RPMI8226 (cell line): ENCODE measurements at places on chromosomes 1 and 21.

- no peak for DNase-seq
These were observed 39.8 kb upstream of the RAB4A start for GRCh38 chr1:229230893-229231753.

- no peak for DNase-seq
These were observed 1239.3 kb downstream of the MRPL39 start for GRCh38 chr21:24367936-24368335.

GRCh38 chr1:232459087-232459486 is 170.8 kb downstream of the SIPA1L2 start:
- DNase-seq = no peak

DNA sequence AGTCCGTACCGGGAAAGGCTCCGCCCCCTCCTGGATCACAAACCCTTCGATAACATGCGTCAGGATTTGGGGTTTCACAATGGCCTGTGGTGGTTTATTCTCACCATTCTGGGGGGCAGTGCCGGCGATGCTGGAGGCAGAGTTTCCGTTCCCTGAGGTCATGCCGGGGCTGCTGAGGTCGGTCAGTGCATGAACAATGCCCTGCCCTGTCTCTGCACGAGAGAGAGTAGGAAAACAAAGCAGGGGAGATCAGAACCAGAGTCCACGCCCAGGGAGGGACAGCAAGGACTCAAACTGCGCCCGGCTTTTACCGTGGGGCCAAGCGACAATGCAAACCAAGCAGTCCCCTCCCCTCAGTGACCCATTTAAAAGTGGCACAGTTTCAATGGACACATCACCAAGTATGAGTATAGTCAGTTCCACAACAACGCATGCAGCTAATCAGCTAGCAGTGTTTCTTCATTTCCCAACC is 13.2 kb upstream of the A3GALT2 start:
- no peak for DNase-seq

DNA sequence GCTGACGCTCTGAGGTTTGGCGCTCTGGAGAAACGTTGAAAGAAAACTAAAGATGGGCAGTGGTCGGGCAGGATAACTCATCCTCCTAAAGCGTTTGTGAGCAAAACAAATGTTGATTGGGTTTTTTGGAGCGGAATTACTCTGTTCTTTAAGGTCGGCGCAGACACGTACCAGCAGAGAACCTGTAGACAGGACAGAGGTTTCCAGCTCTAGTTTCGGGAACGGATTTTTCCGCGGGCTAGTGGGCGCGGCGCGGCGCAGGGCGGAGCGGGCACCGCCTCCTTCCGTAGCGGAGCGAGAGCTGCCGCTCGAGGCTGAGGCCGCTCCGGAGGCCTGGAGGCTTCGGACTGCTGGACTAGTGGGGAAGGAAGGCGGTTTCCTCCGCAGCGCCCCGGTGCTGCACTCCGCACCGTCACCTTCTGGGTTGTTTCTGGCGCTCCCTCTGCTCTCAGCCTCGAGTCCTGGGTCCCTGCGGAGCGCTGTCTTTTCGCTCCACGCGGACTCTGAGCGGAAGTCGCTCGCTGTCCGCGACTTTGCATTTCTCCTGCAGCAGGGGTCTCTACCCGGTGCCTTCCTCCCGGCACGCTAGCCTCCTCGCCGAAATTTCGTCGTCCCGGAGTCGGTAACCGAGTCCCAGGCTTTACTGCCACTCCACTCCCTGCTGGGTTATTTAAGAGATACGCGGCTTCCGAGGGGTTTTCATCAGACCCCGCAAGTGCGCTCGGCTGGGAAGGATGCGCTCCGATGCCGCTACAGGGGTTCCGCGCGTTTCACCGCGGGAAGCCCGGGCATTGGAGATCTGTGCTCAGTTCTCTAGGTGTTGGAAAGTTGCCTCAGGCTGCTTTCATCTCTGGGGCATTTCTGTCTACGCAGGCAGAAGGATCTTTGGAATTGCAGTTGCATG is 7.0 kb downstream of the FOXD2 start:
- peak; percentile 37 for DNase-seq

DNA sequence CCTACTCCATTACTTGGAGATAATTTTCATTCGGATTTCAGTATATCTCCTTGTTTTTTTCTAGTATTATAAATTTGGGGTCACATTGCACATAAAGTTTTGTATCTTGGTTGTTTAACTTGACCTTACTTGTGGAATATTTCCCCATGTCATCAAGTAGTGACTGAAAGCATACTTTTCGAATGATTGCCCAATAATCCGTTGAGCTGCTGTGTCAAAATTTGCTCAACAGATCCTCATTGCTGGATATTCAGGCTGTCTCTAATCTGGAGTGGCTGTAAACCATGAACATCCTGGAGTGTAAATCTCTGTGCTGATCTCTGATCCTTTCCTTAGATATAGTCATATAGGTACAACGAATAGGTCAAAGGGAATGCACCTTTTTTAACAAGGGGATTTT is 4.9 kb downstream of the NIPAL3 start:
- no peak for DNase-seq

DNA sequence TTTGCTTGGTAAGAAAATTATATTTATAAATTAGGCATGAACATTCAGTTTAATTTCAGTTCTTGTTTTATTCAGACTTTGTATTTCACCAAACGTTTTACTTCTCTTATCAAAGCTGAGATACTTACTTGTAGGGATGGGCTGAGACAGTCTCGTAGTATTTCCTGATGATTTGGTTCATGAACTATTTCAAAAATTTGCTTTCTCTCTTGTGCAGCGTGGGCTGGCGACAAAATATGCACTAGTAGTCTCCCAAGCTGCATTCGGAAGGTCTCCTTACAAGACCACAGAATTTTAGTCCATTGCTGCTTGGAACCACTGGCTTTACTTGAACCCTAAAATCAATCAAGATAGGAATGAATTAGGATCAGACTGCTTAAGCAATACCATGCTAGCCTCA is 91.7 kb upstream of the GNG4 start:
- no peak for DNase-seq

DNA sequence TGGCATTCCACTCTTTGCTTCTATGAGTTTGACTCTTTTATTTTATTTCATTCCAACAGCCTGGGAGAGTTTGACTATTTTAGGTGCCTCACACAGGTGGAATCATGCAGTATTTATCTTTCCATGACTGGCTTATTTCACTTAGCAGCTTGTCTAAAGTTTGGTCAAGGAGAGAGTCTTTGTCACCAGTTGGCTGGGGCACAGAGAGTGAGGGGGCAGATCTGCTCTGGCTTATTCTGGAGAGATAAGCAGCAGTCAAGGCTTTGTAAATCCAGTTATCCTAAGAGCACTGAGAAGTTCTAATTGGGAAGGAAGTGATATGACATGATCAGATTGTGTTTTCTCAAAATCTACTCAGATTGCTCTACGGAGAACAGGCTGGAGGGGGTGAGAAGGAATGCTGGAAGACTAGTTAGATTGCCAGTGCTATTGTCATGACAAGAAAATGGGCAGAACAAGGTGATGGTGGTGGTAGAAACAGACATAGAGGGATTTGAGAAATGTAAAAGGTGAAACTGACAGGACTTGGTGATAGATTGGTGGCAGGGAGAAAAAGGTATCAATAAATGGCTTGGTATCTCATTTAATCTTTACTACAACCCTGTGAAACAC is 12.1 kb upstream of the CTTNBP2NL start:
- DNase-seq = no peak

DNA sequence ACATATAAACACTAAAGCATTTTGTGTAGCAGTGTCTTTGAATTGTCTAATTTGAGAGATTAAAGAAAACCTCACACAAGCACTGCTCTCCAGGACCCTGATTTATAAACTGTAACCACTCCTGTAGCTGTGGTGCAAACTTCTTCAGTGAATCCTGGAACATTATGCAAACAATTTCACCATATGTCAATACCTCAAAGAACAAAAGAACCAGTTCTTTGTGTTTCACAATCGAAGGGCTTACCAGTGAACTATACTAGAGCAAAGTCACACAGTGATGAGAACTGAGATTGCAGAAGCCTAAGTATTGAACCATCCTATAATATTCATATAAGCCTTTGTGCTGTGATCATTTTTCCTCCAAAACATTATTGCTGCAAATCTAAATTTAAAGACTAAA is 21.5 kb downstream of the DPH5 start:
- DNase-seq = no peak

GRCh38 chr21:42618707-42619102 is 34.7 kb upstream of the PDE9A start:
- peak; percentile 40 for DNase-seq

GRCh38 chr1:119294722-119295121 is 73.9 kb upstream of the HAO2 start:
- no peak for DNase-seq

GRCh38 chr21:41067709-41068108 is 100.3 kb upstream of the BACE2 start:
- no peak for DNase-seq

DNA sequence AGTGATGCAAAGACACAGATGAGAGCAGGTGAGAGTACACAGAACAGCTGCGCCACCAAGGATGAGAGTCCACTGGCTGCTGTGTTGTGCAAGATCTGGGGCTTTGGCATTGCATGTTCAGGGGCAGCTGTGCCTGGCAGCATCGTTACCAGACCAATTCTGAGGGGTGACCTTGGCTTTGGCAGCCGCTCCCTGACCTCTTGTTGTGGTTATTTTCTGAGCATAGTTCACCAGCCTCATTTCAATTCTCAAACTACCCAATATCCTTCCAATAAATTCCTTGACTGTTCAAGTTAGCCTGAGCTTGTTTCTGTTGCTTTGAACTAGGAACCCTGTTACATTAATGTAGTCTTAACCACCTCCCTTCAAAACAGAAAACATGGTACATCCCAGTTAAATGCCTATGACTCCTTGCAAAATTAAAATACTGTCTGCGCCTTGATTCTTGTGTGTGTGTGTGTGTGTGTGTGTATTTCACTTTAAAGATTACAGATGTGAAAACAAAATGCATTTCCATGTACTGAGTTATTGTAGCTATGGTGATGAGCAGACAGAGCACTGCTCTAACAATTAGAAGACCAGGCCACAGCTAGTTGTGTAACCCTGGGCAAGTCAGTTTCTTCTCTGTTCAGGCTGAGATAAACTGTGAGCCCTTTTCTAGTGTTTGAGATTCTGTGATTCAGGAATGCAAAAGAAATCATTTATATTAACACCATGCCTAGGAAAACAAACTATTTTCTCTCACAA is 106.3 kb upstream of the GUCA2B start:
- no peak for DNase-seq

- DNase-seq = no peak
These were observed 22.7 kb upstream of the BECN2 start for GRCh38 chr1:241934866-241935265.

- DNase-seq = peak; percentile 59
These were observed 61.0 kb downstream of the WDR4 start for GRCh38 chr21:42818328-42818749.

GRCh38 chr1:26690576-26691031 is 5.2 kb upstream of the ARID1A start:
- DNase-seq = no peak

DNA sequence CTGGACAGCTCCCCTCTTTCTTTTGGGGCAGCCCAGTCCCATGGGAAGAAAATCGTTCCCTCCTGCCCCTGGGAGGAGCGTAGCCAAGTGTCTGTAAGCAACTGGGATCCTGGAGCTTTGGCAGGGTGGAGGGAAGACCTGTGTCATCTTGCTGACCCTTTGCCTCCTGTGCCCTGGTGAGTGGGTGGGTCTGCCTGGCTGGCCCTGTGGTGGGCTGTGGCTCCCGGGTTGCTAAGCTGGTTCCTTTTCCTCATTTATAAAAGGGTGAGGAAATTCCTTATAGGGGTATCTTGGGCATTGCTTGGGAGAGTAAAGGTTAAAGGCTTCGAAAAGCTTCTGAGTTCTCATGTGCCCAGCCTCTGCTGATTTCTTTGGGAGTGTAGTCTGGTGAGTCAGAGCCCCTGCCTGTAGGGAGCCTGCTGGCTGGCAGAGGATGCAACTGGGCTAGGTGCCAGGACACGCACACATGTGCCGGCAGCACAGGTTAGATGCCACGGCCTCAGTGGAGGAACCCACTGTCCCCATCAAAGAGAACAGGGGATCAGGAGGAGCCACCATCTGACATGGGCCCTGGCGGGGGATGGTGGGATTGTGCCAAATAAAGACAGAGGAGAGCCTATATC is 85.2 kb downstream of the ARHGEF10L start:
- peak; percentile 71 for DNase-seq

DNA sequence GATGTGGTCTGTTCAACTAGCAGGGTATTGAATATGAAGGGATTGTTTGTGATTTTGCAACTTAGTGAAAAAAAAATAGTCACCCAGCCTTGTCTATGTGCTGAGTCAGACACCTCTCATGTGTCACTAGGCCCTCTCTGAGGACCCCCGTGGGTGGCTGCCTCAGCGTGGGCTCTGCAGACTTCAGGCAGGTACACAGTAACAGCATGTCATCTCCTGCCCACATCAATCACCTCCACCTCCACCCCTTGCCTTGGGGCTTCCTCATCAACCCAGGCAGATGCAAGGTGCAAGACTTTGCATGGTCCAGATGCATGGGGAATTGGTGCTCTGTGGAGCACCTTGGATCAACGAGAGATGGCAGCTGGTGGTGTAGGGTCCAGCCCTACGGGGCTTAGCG is 23.9 kb downstream of the PCP4 start:
- no peak for DNase-seq

GRCh38 chr1:31559715-31560114 is 16.6 kb upstream of the TINAGL1 start:
- no peak for DNase-seq

DNA sequence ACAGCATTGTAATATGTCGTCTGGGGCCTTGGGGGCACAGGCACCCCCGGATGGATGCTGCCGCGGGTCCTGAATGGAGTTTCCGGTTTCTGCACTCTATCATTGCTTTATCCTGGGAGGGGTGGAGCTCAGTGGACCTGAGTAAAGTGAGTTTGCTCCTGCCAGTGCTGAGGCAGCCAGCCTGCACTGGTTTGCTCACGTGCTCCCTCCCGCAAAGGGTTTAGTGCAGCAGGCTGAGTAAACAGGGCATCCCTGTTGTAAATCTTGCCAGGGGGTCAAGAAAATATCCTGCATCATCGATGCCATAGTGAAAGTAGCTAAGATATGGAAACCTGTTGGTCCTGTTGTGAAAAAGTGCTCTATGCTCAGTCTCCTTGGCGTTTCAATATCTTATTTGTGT is 85.6 kb upstream of the BRINP3 start:
- DNase-seq = no peak

DNA sequence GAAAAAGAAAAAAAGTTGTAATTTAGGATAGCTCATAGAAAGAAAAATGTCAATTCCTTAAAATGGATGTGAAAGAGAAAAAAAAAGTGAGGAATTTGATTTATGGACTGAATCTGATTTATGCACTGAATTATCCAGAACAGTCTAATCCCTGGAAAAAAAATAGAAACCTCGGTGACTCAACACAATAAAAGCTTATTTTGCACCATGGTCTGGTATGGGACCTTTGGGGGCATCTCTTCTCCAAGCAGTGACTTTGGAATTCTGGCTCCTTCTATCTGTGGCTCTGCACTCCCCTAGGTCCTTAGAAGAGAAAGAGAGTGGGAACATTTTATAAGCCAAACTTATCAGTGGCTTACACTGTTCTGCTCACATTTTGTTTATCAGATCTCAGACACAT is 471.7 kb upstream of the B3GALT2 start:
- DNase-seq = no peak

DNA sequence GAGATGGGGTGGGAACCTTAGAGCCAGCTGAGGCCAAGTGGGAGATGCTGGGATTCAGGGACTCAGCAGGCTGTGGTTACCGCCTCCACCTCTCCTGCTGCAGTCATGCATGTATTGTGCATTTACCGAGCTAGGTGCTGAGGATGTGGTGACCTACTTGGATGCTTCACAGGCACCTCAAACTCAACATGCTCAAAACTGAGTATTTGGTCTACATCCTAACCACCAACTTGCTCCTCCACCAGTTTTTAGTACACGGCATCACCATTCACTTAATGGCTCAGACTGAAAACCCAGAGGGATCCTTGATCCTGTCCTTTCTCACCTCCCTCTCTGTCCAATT is 5.6 kb downstream of the CHRNB2 start:
- no peak for DNase-seq

GRCh38 chr1:51551848-51552296 is 32.8 kb upstream of the EPS15 start:
- DNase-seq = no peak
